ENCODE measurements at places on chromosomes 3 and 15. TPM values are rescaled to one million over a fixed set of nuclear protein-coding genes. Genes with fewer than 3 reads are reported as not detected.

The RAB11A gene
- 181 TPM for total RNA-seq

The SLC33A1 gene
- total RNA-seq: 20.5 TPM

The SYNPR gene
- not detected for total RNA-seq

The GALK2 gene
- 33.1 TPM for total RNA-seq

The PAK6 gene
- 0.69 TPM for total RNA-seq

The MNS1 gene
- 0.36 TPM for total RNA-seq

The OCA2 gene
- total RNA-seq: not detected

The CCDC80 gene
- total RNA-seq: not detected

- peak overlapping the region; percentile 57 for H3K4me3 ChIP-seq
- peak; percentile 59 for DNase-seq
- peaks cover 7% of the 10 kb centered on the region for H3K4me1 ChIP-seq
- peaks cover 20% of the 10 kb centered on the region for H3K27me3 ChIP-seq
Measured at GRCh38 chr15:41585127-41586047, 26.4 kb downstream of the TYRO3 start.

DNA sequence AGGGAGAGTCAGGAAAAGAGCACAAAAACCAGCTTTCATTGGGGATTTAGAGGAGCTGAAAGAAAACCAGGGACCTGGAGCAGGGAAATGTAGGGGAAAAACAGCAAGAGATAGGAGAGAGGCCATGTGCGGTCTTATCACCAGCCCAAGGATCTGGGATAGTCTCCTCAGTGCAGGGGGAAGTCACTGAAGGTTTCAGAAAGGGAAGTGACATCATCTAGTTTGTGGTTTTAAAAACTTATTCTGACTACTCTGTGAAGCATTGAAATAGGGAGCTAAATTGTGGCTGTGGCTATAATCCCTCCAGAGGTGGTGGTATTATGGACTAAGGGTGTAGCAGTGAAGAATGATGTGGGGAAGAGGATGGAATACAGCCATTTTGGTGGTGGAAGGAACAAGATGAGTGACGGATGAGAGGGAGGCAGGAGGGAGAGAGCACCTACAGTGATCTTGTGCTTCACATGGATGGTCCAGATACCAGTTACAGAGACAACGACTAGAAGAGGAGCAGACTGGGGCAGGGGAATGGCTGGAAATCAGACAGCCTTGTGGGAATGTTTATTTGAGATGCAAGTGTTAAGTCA lies 72.7 kb downstream of the HMG20A start:
- peak; percentile 15 for DNase-seq
- H3K4me1 ChIP-seq: peaks cover 20% of the 10 kb centered on the region
- H3K36me3 ChIP-seq: peaks cover 2% of the 10 kb centered on the region
- no peak overlapping the region for H3K4me3 ChIP-seq
- H3K27me3 ChIP-seq: no peaks in the 10 kb centered on the region

DNA sequence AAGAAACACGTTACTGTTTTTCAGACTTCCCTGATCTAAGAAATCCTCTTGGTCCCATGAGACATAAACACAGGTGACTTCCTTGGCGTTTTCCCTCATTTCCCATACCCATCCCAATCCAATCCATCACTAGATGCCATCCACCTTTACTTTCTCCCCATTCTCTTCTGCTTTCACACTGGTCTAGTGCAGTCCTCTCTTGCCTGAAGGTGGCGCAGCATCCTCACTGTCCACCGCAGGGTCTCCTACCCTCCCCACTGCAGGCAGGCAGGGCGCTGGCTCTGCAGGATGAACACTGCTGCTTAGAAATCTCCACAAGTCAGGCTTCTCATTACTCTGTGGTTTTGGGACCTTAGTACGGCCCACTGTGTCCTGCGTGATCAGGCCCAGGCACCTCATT lies 58.2 kb downstream of the RAB7A start:
- peaks cover 92% of the 10 kb centered on the region for H3K4me1 ChIP-seq
- no peaks in the 10 kb centered on the region for H3K36me3 ChIP-seq
- DNase-seq: peak; percentile 75
- no peaks in the 10 kb centered on the region for H3K27me3 ChIP-seq

DNA sequence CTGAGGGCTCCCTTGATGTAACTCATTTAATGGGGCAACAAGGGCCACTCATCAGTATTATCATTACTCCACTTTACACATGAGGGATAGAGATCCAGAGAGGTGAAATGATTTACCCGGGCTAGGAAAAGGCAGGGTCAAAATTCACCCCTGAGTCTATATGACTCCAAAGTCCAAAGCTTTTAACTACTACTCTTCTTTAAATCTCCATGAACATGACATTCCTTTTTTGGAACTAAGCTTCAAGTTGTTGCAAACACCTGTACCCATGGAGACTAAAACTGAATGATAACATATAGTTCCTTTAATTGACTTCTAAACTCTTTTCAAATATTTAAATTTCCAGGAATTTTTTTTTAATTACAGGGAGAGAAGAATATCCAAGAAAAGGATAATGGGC lies 292.9 kb upstream of the GADL1 start:
- H3K36me3 ChIP-seq: no peaks in the 10 kb centered on the region
- H3K27me3 ChIP-seq: no peaks in the 10 kb centered on the region
- H3K4me3 ChIP-seq: no peak overlapping the region
- no peak overlapping the region for H3K27ac ChIP-seq

- H3K4me1 ChIP-seq: no peaks in the 10 kb centered on the region
- no peaks in the 10 kb centered on the region for H3K36me3 ChIP-seq
- no peak overlapping the region for H3K27ac ChIP-seq
- DNase-seq: no peak
Measured at GRCh38 chr15:49428409-49429095, 5.5 kb downstream of the FGF7 start.

- H3K4me3 ChIP-seq: no peak overlapping the region
- no peaks in the 10 kb centered on the region for H3K4me1 ChIP-seq
- no peak overlapping the region for H3K27ac ChIP-seq
- no peaks in the 10 kb centered on the region for H3K36me3 ChIP-seq
- H3K27me3 ChIP-seq: peaks cover 12% of the 10 kb centered on the region
Measured at GRCh38 chr15:75302318-75302717, 19.7 kb downstream of the GOLGA6D start.

DNA sequence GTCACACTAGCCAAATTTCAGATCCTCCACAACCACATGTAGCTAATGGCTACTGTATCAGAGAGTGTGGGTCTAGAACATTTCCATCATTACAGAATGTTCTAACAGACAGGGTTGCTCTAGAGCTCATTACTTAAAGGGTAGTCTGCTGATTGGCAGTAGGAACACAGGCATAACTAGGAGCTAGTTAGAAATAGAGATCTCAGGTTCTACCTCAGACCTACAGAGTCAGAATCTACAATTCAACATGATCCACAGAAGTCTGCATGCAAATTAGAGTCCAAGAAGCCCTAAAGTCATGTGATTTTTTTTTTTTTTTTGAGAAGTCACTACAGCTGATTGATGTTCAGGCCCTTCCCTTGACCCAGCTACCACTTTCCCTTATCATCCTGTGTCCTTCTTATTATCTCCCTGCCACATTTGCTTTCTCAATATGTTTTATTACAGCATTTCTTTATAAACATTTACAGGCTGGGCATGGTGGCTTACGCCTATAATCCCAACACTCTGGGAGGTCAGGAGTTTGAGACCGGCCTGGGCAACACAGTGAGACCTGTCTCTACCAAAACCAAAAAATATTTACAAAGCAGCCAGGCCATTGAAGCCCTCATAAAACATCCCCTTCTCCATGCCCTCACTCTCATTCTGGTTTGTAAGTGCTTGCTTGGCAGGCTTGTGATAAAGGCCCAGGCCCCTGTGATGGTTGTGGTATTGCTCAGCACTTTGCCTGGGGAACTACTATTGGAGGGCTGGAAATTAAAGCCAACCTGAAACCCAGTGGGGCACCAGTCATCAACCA lies 3.8 kb upstream of the ABHD5 start:
- H3K36me3 ChIP-seq: peaks cover 2% of the 10 kb centered on the region
- peaks cover 15% of the 10 kb centered on the region for H3K4me1 ChIP-seq
- H3K27me3 ChIP-seq: peaks cover 3% of the 10 kb centered on the region
- no peak overlapping the region for H3K27ac ChIP-seq

DNA sequence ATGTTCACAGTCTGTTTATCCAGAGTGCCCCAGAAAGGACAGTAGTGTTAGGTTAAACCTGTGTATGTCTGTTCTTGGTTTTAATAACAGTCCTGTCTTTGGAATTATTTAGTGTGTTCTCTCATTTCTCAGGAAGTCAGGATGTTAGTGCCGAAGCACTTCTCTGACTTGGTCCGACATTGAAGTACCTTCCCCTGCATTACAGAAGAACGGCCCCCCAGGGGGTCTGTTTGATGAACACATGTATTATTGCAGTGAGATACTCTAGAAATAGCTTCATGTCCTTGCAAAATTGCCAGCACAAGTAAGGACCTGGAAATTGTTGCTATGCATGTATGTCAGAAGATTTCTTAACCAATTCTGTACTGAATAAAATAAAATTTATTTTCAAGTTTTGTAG lies 110.9 kb downstream of the IGF1R start:
- no peak overlapping the region for H3K4me3 ChIP-seq
- no peak for DNase-seq
- H3K4me1 ChIP-seq: peaks cover 7% of the 10 kb centered on the region
- H3K36me3 ChIP-seq: no peaks in the 10 kb centered on the region

GRCh38 chr15:85621094-85621493 lies 173.6 kb downstream of the KLHL25 start:
- H3K27me3 ChIP-seq: no peaks in the 10 kb centered on the region
- peaks cover 9% of the 10 kb centered on the region for H3K4me1 ChIP-seq
- DNase-seq: peak; percentile 39
- H3K27ac ChIP-seq: no peak overlapping the region
- H3K4me3 ChIP-seq: no peak overlapping the region

DNA sequence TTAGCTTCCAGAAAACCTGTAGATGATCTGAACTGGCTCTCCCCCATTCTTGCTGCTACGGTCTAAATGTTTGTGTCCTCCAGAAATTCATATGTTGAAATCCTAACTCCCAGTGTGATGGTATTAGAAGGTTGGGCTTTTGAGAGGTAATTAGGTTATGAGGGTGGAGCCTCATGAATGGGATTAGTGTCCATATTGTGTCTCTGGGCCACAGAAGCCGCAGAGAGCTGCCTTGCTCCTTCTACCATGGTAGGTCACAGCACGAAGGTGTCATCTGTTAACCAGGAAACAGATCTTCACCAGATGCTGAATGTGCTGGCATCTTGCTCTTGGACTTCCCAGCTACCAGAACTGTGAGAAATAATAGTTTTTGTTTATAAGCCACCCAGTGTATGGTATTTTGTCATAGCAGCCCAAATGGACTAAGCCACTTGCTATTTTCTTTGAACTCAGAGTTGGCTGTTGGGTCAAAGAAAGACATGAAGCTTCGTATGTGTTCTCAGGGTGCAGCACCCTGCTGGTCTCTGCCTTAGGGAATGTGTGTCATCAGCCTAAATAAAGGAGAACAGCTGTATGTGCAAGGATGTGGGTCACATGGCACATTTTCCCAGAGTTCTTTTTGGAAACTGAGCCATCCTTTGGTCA lies 317.5 kb upstream of the SLCO3A1 start:
- DNase-seq: no peak
- no peaks in the 10 kb centered on the region for H3K36me3 ChIP-seq
- no peaks in the 10 kb centered on the region for H3K4me1 ChIP-seq
- H3K4me3 ChIP-seq: no peak overlapping the region
- no peak overlapping the region for H3K27ac ChIP-seq

DNA sequence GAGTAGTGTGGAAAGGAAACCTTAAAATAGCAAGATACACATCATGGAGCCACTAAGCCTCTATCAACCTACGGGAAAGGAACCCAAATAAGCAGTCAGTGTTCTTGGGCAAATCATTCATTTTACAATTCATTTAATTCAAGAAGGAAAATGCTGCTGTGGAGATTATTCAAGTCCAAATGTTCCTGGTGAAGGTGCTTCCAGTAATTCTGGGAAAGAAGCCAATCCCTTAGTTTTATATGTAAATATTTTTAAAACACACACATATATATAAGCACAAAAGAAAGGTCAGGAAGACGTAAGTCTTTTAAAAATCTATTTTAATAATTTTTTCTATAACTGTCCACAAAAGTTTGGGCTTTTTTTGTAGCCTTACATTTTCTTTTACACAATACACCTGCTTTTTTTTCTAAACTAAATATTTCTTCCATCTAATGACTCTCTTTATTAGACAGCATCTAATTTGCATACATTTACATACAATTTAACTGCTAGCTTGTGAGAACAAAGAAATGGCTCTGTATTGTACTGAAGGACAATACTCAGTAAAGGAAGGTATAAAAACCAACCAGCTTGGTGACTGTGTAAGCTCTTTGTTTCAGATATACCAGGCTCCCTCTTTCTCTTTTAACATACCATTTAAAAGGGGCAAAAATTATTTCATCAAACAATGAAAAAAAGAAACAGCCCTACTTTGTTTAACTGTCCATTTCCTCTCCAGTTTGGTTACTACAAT lies 269.5 kb downstream of the ZBTB20 start:
- H3K36me3 ChIP-seq: peaks cover 2% of the 10 kb centered on the region
- no peak for DNase-seq
- H3K4me3 ChIP-seq: no peak overlapping the region
- H3K4me1 ChIP-seq: peaks cover 16% of the 10 kb centered on the region

DNA sequence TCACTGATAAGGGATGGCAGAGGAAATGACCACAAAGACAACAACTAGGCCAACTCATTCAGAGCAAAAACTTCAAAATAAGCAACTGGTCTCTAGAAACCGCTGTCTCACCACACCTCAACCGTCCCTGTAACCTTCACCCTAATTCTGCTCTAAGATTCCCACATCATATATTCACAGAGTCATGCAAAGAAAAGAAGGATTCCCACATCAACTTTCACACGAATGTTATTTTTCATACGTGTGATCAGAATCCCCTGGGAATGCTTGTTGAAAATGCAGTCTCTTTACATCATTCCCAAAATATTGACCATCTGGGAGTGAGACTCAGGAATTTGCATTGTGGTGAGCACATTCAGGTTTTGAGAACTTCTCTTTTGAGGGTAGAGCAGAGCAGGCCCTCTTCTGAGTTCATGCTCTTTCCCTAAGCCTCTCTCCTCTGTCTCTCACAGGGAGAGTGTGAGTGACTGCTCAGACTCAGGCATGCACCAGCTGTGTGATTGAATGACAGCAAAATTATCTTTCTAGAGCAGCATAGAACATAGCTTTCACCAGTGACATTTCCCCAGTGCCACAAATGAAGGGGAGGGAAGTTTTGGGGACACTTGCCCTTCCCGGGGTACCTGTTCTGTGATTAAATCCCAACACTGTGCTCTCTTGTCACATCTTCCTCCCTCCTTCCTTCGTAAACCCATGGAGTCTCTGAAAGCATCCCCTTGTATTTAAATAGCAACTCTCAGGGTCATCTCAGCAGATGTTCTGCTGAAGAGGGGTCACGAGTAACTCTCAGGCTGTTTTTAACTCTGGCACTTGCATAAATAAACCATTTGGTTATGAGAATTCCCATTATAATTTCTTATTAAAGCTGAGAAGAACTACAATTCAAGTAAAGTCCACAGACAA lies 170.9 kb downstream of the PLCL2 start:
- H3K27me3 ChIP-seq: no peaks in the 10 kb centered on the region
- H3K36me3 ChIP-seq: peaks cover 30% of the 10 kb centered on the region
- H3K4me1 ChIP-seq: peaks cover 22% of the 10 kb centered on the region

GRCh38 chr15:56866803-56867202 lies 51.6 kb upstream of the TCF12 start:
- H3K4me1 ChIP-seq: no peaks in the 10 kb centered on the region
- H3K27me3 ChIP-seq: no peaks in the 10 kb centered on the region
- no peak for DNase-seq
- H3K36me3 ChIP-seq: no peaks in the 10 kb centered on the region
- no peak overlapping the region for H3K27ac ChIP-seq
- H3K4me3 ChIP-seq: no peak overlapping the region

- peaks cover 27% of the 10 kb centered on the region for H3K36me3 ChIP-seq
- DNase-seq: no peak
- no peak overlapping the region for H3K4me3 ChIP-seq
Measured at GRCh38 chr3:50003824-50004223, 63.9 kb downstream of the RBM6 start.
